ENCODE measurements at places on chromosomes 5 and 9.

GRCh38 chr5:154893381-154893780, 35.0 kb downstream of the CNOT8 start:
- H3K4me3 ChIP-seq = no peak overlapping the region
- H3K27me3 ChIP-seq = no peaks in the 10 kb centered on the region
- no peak for DNase-seq

DNA sequence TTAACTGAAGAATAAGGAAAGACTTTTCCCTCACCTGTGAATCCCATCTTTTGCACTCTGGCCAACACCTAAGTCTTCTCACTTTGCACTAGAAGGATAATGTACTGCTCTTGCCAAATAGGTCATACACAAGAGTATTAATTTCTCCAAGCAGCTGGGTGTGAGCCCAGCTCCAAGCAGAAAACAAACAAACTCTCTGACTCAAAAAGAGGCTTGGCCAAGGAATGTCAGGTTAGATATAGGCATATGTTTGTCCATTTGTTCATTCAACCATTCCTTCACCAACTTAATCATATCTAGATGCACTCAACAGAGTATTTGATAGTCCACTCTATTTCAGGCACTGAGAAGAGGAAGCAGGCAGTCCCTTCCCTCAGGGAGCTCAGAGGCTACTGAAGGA, 84.4 kb downstream of the HTR4 start:
- H3K36me3 ChIP-seq = no peaks in the 10 kb centered on the region
- no peaks in the 10 kb centered on the region for H3K4me1 ChIP-seq
- no peak for DNase-seq
- no peak overlapping the region for H3K4me3 ChIP-seq

GRCh38 chr9:3826178-3826577, 300.4 kb upstream of the RFX3 start:
- no peaks in the 10 kb centered on the region for H3K27me3 ChIP-seq
- H3K4me3 ChIP-seq = no peak overlapping the region
- H3K27ac ChIP-seq = no peak overlapping the region
- DNase-seq = no peak

DNA sequence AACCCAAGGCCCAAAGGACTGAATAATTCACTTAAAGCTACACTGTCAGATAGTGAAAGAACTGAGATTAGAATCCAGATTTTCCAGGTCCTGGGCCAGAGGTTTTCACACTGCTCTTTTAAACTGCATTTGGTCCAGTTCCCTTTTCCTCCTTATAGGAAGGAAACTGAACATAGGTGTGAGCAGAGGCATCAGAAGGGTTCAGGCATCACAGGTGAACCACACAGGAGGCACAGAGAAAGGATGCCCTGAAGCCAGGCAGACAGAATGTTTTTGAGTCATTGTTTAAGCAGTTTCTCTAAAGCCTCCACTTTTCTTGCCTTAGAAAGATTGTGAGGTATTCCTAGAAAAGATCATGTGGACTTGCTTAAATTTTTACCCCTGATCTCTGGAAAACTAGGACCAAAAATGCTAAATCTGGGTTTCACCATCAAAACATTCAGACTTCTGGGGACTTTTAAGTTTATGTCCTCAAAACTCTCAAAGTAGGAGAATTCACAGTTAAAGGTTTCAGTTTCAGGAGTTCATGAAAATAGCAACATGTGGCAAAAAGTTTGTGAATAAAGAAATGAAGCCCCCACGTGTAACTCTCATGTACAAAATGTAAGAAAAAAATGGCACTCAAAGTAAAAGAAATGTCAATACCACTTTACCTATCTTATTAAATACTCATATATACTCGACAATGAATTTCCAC, 386.1 kb downstream of the NTRK2 start:
- no peaks in the 10 kb centered on the region for H3K4me1 ChIP-seq
- no peak for DNase-seq
- no peak overlapping the region for H3K4me3 ChIP-seq
- H3K27ac ChIP-seq = no peak overlapping the region
- no peaks in the 10 kb centered on the region for H3K27me3 ChIP-seq

- no peaks in the 10 kb centered on the region for H3K36me3 ChIP-seq
- no peak overlapping the region for H3K27ac ChIP-seq
- no peak for DNase-seq
- no peak overlapping the region for H3K4me3 ChIP-seq
- H3K4me1 ChIP-seq = no peaks in the 10 kb centered on the region
- no peaks in the 10 kb centered on the region for H3K27me3 ChIP-seq
Observed at GRCh38 chr5:93608855-93609254, 25.8 kb downstream of the NR2F1 start.

GRCh38 chr9:16524078-16524477, 346.4 kb downstream of the BNC2 start:
- no peaks in the 10 kb centered on the region for H3K36me3 ChIP-seq
- no peaks in the 10 kb centered on the region for H3K27me3 ChIP-seq
- no peak for DNase-seq
- H3K4me3 ChIP-seq = no peak overlapping the region

DNA sequence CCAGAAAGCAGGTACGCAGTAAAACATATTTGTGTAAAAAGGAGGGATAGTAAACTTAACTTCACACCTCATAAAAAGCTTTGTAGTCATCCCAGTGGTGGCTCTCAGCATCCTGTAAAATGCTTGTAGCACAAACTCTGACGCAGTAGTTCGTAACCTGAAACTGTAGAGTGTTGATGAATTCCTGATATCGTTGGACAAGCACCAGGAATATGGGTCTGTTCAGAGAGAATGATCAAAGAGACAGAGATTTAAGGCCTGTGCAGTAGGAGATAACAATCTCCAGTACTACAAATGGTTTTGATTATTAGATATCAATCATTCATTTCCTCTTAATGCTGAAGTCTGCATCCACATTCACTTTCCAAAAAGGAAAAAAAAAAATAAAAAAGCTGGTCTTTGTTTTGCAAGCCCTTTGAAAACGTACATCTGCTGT, 148.5 kb downstream of the KIAA0825 start:
- no peaks in the 10 kb centered on the region for H3K4me1 ChIP-seq
- H3K27me3 ChIP-seq = no peaks in the 10 kb centered on the region
- DNase-seq = no peak
- no peak overlapping the region for H3K4me3 ChIP-seq

DNA sequence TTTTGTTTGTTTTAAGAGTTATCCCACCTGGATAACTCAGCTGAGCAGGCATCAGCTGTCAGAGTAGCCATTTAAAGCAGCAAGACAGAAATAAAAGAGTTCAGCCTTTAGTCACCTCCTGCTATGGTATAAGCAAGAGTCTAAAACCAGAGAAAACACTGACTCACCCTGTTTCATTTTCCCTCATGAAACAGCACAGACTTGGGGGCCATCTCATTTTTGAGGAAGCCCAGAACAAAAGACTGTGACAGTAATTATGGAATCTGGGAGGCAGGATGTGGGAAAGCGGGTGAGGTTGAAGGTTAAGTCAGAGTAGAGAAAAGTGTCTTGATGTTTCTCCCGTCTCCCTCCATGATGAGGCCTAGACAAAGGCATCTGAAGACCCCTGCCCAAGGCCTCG, 90.2 kb upstream of the FAM174A start:
- H3K27ac ChIP-seq = no peak overlapping the region
- no peaks in the 10 kb centered on the region for H3K4me1 ChIP-seq
- DNase-seq = no peak
- H3K4me3 ChIP-seq = no peak overlapping the region
- H3K36me3 ChIP-seq = no peaks in the 10 kb centered on the region
- no peaks in the 10 kb centered on the region for H3K27me3 ChIP-seq

DNA sequence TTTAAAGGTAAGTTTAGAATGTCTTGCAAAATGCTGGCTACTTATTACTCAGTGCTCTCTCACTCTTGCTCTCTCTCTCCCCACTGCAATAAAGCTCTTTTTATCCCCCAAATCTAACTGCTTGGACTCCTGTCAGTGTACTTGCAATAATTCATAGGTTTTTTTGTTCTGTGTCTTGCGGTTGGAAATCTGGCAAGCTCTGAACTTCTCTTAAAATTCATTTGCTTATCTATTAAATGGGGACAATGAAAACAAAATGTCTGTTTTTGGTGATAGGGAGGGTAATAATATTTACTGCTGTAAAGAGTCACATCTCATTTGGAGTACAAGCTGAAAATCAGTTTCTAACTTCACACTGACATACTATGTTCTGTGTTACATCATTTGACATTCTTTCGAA, 18.7 kb upstream of the OR13D1 start:
- H3K27ac ChIP-seq = no peak overlapping the region
- no peak for DNase-seq
- H3K27me3 ChIP-seq = no peaks in the 10 kb centered on the region
- H3K4me3 ChIP-seq = no peak overlapping the region

GRCh38 chr5:178454821-178455479, 135.2 kb downstream of the COL23A1 start:
- no peak overlapping the region for H3K4me3 ChIP-seq
- H3K36me3 ChIP-seq = no peaks in the 10 kb centered on the region
- no peak for DNase-seq
- no peak overlapping the region for H3K27ac ChIP-seq
- no peaks in the 10 kb centered on the region for H3K4me1 ChIP-seq
- H3K27me3 ChIP-seq = no peaks in the 10 kb centered on the region

- no peak overlapping the region for H3K4me3 ChIP-seq
- no peak for DNase-seq
- H3K27me3 ChIP-seq = no peaks in the 10 kb centered on the region
- H3K4me1 ChIP-seq = no peaks in the 10 kb centered on the region
- no peaks in the 10 kb centered on the region for H3K36me3 ChIP-seq
Observed at GRCh38 chr5:30001826-30002225, 1191.7 kb upstream of the CDH6 start.

DNA sequence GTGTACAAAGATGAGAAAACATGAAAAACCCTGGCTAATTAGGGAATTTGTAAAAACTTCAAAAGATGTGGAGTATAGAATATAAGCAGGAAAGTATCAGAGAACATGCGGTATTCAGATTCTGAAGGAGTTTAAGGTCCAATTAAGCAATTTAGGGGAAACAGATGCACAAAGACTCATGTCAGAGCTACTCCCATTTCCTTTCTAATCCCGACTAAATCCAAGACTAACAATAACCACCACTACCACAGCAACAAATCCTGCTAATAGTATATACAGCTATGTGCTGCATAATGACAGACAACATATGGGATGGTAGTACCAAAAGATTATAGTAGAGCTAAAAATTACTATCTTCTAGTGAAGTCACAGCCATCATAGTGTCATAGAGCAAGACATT, 102.1 kb downstream of the LURAP1L start:
- DNase-seq = no peak
- H3K27ac ChIP-seq = no peak overlapping the region
- H3K4me3 ChIP-seq = no peak overlapping the region

DNA sequence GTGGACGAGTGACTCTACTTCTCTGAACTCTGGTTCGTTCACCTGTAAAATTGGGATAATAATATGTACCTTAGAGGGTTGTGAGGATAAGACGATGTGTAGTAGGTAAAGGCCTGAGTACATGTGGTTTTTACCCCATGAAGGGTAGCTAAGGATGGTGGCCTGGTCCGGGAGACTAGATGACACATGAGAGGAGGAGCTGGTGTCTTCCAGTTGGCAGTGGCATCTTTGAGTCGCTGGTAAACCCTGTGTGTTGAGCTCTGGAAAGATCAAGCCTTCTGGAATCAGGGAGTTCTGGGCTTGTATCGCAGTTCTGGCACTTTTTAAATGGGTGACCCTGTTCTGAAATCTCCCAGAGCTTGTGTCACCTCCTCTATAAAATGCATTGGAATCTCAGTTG, 166.4 kb upstream of the ZNF618 start:
- H3K4me3 ChIP-seq = no peak overlapping the region
- H3K36me3 ChIP-seq = no peaks in the 10 kb centered on the region
- H3K27ac ChIP-seq = no peak overlapping the region
- no peaks in the 10 kb centered on the region for H3K4me1 ChIP-seq
- no peak for DNase-seq
- H3K27me3 ChIP-seq = no peaks in the 10 kb centered on the region

GRCh38 chr5:150034662-150035061, 34.1 kb downstream of the HMGXB3 start:
- DNase-seq = no peak
- peaks cover 16% of the 10 kb centered on the region for H3K36me3 ChIP-seq
- H3K27me3 ChIP-seq = no peaks in the 10 kb centered on the region
- no peaks in the 10 kb centered on the region for H3K4me1 ChIP-seq
- H3K27ac ChIP-seq = no peak overlapping the region

- no peaks in the 10 kb centered on the region for H3K4me1 ChIP-seq
- no peaks in the 10 kb centered on the region for H3K27me3 ChIP-seq
- no peak overlapping the region for H3K27ac ChIP-seq
- H3K4me3 ChIP-seq = no peak overlapping the region
- DNase-seq = no peak
- H3K36me3 ChIP-seq = no peaks in the 10 kb centered on the region
Observed at GRCh38 chr5:94562327-94562971, 56.0 kb downstream of the KIAA0825 start.

DNA sequence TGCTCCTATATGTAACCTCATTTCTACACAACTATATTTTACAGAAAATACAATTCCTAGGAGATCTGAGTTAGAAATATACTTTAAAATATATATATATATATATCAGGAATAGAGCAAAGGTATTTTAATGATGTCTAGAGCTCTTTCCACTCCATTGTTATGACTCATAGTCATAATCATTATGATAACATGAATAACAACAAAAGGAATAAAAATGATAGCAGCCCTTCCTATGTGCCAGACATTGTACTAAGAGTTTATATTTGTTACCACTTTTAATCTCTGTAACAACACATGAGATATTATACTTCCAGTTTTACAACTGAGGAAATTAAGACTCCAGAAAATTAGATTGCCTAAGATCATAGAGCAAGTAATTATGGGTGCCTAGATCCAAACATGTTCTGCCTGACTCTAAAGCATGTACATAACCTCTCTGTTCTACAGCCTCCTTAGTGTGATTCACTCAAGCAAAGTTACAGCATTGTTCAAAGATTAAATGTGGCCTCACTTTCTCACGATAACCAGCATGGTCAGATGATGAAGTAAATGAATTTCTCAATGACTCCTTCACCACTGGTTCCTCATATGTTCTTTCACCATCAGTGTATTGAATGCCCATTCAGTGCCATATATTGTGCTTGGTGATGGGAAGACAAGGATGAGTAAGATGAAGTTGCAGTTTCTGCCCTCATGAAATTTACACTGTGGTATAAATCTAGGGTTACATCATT, 452.1 kb downstream of the EFNA5 start:
- no peak overlapping the region for H3K27ac ChIP-seq
- no peak for DNase-seq
- no peaks in the 10 kb centered on the region for H3K27me3 ChIP-seq
- no peaks in the 10 kb centered on the region for H3K4me1 ChIP-seq

DNA sequence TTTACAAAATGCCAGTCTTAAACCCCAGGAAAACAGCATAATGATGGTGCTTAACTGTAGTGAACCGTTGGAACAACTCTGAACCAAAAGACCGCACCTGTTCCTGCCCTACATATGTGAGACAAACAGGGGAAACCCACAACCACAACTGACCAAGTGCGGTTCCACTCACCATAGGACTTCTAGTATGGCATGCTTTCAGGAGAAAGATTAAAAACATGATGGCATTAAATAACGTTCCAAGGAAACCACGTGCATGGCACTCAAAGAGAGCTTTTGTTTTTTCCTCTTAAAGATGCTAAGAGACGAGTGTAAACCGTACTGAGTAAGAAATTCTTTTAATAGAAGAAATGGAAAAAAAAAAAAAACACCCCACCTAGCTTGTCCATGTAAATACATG, 119.8 kb downstream of the SSBP2 start:
- no peaks in the 10 kb centered on the region for H3K27me3 ChIP-seq
- no peak overlapping the region for H3K27ac ChIP-seq
- H3K4me1 ChIP-seq = no peaks in the 10 kb centered on the region
- H3K4me3 ChIP-seq = no peak overlapping the region
- DNase-seq = no peak

- no peaks in the 10 kb centered on the region for H3K27me3 ChIP-seq
- no peak for DNase-seq
Observed at GRCh38 chr9:742104-742503, 99.4 kb upstream of the DMRT1 start.
